ENCODE measurements at places on chromosomes 3 and 15. TPM values are rescaled to one million over a fixed set of nuclear protein-coding genes. Genes with fewer than 3 reads are reported as not detected.

Gene TTC23
- 12.9 TPM for total RNA-seq

Gene ZDHHC19
- not detected for total RNA-seq

Gene CTNNB1
- 263 TPM for total RNA-seq

Gene NR2E3
- total RNA-seq: 0.12 TPM

Gene TMEM212
- not detected for total RNA-seq

Gene PGBD4
- total RNA-seq: 2.8 TPM

Gene CP
- 24.5 TPM for total RNA-seq

Gene MGA
- 39.2 TPM for total RNA-seq

Gene ALG1L2
- 0.89 TPM for total RNA-seq

Gene SLC9C1
- 0.69 TPM for total RNA-seq

Gene SPTBN5
- 4.3 TPM for total RNA-seq

Gene DOCK3
- total RNA-seq: 5.2 TPM

Gene LTK
- total RNA-seq: 0.95 TPM

Gene RNU5B-1
- total RNA-seq: 44.3 TPM

Gene B3GALNT1
- 89.6 TPM for total RNA-seq

Gene MOBP
- total RNA-seq: 0.06 TPM

Gene EFCAB12
- total RNA-seq: 0.38 TPM

Gene FGD5
- 21.2 TPM for total RNA-seq

Gene FBXW12
- total RNA-seq: not detected

Gene COMMD2
- 20.8 TPM for total RNA-seq

Gene CELSR3
- 0.23 TPM for total RNA-seq

Gene PPP1R14D
- total RNA-seq: not detected

Gene CISH
- total RNA-seq: 9.1 TPM

Gene SH3GL3
- total RNA-seq: 4.1 TPM

Gene GOLGA8M
- 2.3 TPM for total RNA-seq

Gene ZNF774
- 4.3 TPM for total RNA-seq

Gene FOXB1
- not detected for total RNA-seq

Gene KIF23
- 1.2 TPM for total RNA-seq

Gene CAPN3
- 11.3 TPM for total RNA-seq

Gene GOLGA8S
- total RNA-seq: 0.53 TPM

Gene PP2D1
- total RNA-seq: not detected

Gene GOLGA8R
- 3.4 TPM for total RNA-seq

Gene ST3GAL6
- 29.3 TPM for total RNA-seq

Gene SPATA12
- total RNA-seq: not detected

Gene HGD
- total RNA-seq: 0.11 TPM

Gene CCDC191
- total RNA-seq: 2.3 TPM

Gene SCN5A
- total RNA-seq: 134 TPM

Gene DLEC1
- total RNA-seq: 0.36 TPM

Gene OSTN
- total RNA-seq: not detected

Gene CHRM5
- total RNA-seq: not detected

Gene ATP1B3
- total RNA-seq: 77.3 TPM

Gene PRICKLE2
- 13.1 TPM for total RNA-seq

Gene CTXN2
- not detected for total RNA-seq

Gene FRMD4B
- 42.1 TPM for total RNA-seq

Gene IP6K2
- total RNA-seq: 21.2 TPM

Gene MAPKAPK3
- 167 TPM for total RNA-seq

Gene GOLGA8K
- total RNA-seq: 0.31 TPM

Gene CHDH
- 4.6 TPM for total RNA-seq

Gene ASB14
- 1.8 TPM for total RNA-seq

Gene VGLL4
- 64.9 TPM for total RNA-seq

Gene SLC35G2
- 4.3 TPM for total RNA-seq

Gene SERPINI2
- 1.9 TPM for total RNA-seq

Gene SENP2
- total RNA-seq: 27.9 TPM

Gene FRMD5
- 49.2 TPM for total RNA-seq

Gene TRAIP
- total RNA-seq: 1.4 TPM

Gene UBXN7
- 33.7 TPM for total RNA-seq

Gene RLBP1
- total RNA-seq: not detected
